ENCODE measurements at places on chromosomes 11 and 22.

- no peak for DNase-seq
These were observed 274.1 kb downstream of the MIAT start for GRCh38 chr22:26931471-26931870.

DNA sequence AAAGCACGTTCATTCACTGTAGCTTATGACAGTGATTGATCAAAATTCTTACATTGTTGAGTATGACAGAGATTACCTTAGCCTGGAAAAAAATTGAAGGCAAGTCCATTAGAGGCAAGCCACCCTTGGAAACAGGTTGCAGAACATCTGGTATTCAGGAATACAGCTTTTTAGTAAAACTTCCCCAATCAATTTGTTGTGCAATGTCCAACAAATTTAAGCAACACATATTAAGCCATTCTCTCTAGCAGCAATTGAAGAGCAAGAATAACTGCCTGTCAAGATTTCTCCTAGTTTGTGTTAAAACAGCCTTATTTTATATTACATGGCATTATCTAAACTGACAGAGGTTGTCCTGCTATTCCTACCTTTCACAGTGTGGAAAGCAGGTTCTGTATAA lies 37.0 kb downstream of the BCL2L13 start:
- no peak for DNase-seq

GRCh38 chr22:20196094-20196842 lies 45.4 kb upstream of the CCDC188 start:
- no peak for DNase-seq

GRCh38 chr11:115894176-115894575 lies 390.0 kb upstream of the CADM1 start:
- no peak for DNase-seq

- DNase-seq: no peak
These were observed 396 bp downstream of the TEF start for GRCh38 chr22:41382098-41382578.

- DNase-seq: no peak
These were observed 7.5 kb downstream of the FXYD6 start for GRCh38 chr11:117868815-117869561.

- DNase-seq: no peak
These were observed 620.6 kb downstream of the SOX6 start for GRCh38 chr11:15735706-15736105.

GRCh38 chr11:10490398-10491241 lies 35.6 kb downstream of the AMPD3 start:
- DNase-seq: peak; percentile 97

DNA sequence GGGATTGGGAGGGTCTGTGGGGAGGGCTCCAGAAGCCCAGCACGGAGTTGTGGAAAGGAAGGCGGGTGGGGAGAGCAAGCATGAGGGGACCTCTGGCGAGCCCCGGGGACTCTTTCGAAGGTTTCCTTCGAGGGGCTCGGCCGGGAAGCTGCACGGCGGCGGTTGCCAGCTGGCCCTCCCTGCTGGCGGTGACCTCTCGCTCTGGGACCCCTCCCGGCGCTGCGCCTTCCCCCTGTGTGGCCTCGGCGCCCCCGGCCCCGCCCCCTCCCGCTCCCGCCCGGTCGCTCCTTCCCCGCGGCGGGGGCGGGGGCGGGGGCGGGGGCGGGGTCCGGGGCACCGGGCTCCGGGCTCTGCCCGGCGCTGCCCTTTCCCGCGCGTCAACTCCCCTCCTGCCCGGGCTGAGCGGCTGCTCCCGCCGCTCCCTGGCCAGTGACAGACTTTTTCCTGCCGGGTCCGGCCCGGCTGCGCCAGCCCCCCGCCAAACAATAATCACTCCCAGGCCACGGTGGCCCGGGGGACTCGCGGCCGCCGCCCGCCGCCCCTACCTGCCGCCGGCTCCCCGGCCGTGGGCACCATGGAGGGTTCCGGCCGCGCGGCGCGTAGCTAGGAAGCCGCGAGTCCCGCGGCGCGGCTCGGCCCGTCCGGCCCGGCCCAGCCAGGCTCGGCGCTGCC lies 941 bp downstream of the CLCF1 start:
- DNase-seq: no peak

DNA sequence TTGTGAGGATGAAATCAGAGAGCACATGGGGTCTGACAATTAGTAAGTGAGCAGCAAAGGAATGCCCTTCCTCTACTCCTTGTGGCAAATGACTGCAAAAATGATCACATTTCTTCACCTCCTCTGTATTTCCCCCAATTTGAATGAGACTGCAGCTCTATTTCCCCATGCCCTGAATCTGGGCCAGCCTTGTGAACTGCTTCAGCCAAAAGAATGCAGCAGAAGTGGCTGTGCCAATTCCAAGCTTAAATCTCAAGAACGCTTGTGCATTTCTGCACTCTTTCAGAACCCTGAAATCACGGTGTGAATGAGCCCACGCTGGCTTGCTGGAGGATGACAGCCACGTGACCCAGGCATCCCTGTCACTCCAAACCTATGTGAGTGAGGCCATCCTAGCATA lies 9.9 kb downstream of the SLC43A3 start:
- DNase-seq: no peak

- DNase-seq: no peak
These were observed 17.6 kb upstream of the MGAT3 start for GRCh38 chr22:39439170-39439569.

DNA sequence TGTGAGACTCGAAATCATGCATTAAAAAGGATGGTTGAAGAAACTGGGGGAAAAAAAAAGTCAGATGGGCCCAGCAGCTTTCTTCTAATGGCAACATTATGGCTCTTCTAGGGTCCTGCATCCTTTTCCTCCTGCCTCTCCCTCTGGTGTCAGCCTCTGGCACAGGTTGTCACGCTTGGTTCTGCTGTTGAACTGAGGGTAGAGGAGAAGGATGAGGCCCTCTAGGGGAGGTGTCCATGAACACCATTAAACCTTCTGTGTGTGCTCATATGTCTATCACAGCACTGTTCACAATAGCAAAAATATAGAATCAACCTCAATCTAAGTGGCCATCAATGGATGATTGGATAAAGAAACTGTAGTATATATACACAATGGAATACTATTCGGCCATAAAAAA lies 36.0 kb downstream of the BUD13 start:
- no peak for DNase-seq

DNA sequence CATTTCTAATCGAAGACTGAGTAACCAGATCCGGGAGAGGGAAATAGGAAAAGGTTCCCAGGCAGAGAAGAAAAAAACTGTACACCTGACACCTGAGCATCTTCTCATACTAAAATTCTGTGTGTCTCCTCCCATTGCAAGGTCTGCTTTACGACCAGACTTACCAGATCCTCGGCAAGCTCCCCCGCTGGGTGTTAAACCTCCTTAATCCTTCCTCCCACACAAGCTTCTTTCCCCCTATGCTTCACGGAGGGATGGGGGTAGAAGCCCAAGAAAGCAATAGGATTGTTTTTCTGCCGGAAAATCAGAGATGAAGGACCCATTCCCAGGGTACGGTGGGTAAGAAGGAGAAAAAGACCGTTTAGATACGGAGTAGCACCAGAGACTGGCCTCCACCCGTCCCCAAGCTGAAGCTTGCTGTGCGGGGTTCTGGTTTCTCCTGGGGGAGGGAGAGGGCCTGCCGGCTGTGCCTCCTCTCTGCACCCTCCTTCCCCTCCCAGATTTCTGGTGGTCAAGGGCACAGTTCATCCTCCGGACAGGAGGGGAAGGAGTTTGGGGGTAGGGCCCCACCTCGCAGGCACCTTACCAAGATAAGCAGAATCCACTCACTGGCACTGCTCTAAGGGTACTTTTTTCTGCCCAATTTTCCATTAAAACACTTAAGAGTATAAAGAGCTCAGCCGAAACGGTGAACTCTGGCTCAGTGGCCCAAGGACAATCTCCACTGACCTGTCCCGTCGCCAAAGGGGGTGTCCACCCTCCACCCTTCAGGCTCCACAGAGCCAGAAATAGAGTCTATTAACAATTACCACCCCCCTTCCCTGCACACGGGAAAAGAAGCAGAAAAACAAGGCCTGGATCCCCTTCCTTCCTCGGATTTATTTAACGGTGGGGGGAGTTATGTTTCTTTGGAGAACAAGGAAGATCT lies 1.2 kb downstream of the TOB2 start:
- peak; percentile 9 for DNase-seq

DNA sequence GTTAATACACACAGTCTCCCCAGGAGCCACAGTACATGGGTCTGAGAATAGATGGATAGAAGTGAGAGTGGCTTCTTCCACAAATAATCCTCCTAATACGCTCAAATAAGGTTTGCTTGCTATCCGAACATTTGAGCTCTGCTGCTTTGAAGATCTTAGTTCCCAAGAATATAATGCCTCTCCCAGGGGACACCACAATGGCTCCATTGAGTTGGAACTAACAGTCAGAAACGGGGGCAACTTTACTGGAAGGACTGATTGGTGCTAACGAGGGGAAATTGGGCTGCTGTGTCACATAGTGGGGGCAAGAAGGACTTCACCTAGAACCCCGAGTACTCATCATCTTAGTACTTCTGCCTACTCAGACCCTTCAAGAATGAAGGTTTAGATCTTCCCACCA lies 66.2 kb downstream of the IGLL5 start:
- DNase-seq: no peak

DNA sequence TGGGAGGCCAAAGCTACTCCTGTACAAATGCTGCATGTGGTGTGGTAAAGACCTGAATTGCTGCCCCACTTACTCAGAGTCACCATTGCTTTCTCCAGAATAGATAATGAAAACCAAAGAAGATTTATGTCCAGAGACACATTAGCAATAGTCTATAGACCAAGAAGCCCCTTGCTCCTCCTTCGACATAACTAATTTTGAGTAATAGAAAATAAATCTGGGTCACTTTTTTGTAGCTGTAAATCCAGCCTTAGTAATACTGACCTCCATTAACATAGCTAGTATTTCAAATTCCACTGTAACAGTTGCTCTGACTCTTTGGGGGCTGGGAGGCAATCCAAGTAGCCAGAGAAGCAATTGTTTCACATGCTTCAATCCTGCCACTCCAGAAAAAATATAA lies 145.9 kb downstream of the MAML2 start:
- no peak for DNase-seq

DNA sequence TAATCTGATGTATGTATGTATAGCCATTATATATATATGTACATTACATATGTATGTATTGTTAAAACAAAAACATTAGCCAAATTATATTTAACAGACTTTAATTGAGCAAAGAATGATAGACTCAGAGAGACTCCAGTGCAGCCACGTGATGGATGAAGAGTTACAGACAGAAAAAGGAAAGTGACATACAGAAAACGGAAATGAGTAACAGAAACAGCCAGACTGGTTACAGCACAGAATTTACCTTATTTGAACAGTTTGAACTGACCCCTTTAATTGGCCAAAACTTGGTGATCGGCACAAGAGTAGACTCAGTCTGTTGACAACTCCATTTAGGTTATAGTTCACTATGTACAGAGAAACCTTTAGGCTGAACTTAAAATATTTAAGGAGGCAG lies 35.0 kb downstream of the CHORDC1 start:
- no peak for DNase-seq

- no peak for DNase-seq
These were observed 47.9 kb upstream of the SLC25A1 start for GRCh38 chr22:19226428-19226827.

DNA sequence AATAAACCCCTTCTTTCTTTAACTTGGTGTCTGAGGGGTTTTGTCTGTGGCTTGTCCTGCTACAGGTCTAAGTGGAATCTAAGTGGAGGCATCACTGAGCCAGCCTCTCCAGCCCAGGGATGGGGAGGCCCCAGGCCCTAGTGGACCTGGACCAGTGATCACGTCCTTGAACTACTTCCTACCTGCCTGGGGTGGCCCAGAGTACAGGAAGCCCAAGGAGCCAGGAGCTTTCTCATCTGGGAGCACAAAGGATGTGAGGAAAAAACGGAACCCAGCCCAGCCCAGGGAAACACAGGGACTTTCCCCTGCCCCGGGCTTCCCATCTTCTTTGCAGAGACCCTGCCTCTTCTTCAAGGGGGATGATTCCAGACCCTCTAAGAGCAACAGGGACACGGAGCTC lies 3.5 kb upstream of the CD5 start:
- DNase-seq: no peak

GRCh38 chr11:33018840-33019239 lies 3.2 kb downstream of the DEPDC7 start:
- DNase-seq: no peak

DNA sequence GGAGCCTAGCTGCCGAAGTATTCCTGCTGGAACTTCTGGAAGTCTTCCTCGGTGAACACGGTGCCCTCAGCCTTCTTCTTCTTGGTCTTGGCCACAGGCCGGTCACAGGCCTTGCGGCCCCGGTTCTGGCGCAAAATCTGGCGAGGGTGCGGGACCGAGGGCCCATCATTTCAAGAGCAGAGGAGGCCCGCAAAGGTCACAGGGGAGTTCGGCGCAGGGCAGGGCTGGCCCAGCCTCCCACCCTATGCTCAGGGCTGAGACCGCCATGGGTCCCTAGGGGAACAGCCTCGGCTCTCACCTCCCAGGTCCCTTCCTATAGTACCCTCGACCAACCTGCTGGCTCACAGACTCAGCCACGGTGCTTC lies 3.1 kb downstream of the RPS19BP1 start:
- no peak for DNase-seq

GRCh38 chr22:49132009-49132408 lies 695.7 kb downstream of the BRD1 start:
- no peak for DNase-seq

GRCh38 chr22:35622191-35622913 lies 5.2 kb upstream of the MB start:
- no peak for DNase-seq

GRCh38 chr11:63843041-63843440 lies 4.1 kb downstream of the MARK2 start:
- DNase-seq: no peak

DNA sequence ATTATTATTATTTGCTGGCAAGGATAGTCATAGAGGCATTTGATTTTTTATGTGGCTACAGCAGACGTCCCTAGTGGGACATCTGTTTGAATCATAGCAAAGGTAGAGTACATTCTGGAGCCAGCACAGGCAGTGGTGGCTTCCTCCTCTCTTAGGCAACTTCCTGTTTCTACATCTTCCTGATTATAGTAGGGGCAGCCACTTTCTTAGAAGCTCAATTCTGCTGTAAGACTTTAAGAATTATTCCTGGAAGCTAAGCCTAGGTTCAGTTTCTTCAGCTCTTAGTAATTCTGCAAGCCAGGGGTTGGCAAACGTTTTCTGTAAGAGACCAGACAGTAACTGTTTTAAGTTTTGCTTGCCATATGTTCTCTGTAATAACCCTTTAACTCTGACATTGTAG lies 129.3 kb upstream of the TENM4 start:
- no peak for DNase-seq

All from HS-27A (cell line).